ENCODE measurements at places on chromosomes 4 and X. TPM values are rescaled to one million over a fixed set of nuclear protein-coding genes. Genes with fewer than 3 reads are reported as not detected.
A peak's percentile ranks its signal among the peaks of the same experiment; 100 is the strongest.

- no peak for DNase-seq
Measured at GRCh38 chr4:38392223-38392855, 271.7 kb upstream of the KLF3 start.

- DNase-seq: peak; percentile 22
Measured at GRCh38 chrX:1853916-1854315, 239.1 kb downstream of the ASMT start.

GRCh38 chr4:35966566-35966965 is 277.7 kb downstream of the ARAP2 start:
- no peak for DNase-seq

- no peak for DNase-seq
Measured at GRCh38 chr4:157751631-157752030, 421.2 kb downstream of the GASK1B start.

DNA sequence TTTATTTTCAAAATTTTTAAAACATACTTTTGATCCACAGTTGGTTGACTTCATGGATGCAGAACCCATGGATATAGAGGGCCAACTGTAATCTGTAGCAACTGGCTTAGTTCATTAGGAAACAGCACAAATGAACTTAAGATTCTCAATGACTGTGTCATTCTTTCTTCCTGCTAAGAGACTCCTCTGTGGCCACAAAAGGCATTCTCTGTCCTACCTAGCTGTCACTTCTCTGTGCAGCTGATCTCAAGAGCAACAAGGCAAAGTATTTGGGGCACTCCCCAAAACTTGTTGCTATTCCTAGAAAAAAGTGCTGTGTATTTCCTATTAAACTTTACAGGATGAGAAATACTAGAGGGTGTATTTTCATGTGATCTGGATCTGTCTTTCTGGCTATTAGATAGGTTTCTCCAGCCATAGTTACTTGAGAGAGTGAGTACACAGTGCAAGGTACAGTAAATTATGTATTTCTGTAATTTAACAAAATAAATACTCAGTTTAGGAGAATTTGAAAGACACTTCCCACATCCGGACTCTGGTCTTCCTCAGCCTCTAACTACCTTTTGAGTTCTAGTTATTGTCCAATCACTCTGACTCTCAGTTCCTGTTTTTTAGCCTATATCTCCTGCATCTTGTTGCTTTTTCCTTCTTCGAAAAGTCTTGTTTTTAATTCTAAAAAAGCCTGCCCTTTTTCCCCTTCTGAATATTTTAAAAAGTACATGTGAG is 21.8 kb downstream of the TLR2 start:
- no peak for DNase-seq

GRCh38 chrX:38726612-38727011 is 74.6 kb upstream of the MID1IP1 start:
- DNase-seq: no peak

GRCh38 chr4:152427981-152428380 is 107.9 kb downstream of the FBXW7 start:
- DNase-seq: no peak

DNA sequence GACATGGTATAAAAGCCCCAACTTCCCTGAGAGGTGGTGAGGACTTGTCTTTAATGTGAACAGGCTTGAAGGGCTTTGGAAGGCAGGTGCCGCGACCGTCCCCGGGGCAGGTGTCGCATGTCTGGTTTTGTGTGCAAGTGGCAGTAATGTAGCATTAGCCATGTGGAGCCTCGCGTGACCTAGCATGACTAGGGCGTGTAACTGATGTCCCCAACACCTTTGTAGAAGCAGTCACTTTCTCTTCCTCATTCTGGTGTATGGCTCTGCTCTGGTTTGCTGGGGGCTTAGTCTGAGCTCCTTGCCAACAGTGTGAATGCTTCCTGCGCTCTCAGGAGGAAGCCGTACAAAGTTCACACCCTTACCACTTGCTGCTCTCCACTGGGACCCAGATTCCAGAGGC is 145.7 kb downstream of the AMMECR1 start:
- no peak for DNase-seq

DNA sequence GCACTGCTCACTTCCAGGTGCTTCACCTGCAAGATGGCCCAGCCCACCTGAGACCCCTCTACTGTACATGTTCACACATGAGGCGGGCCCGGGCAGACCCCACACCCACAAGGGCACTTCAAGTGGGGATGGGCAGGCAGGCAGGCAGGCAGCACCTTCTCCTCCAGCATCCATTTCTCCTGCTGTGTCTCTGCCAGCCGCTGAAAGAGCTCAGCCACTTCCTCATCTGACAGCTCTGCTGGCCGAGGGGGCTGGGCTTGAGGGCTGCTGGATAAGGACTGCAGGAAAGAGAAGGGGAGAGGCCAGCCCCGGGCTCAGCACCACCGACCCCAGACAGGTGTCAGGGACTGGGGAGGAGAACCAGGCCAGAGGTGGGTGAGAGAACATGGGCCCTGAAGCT is 4.4 kb upstream of the KCND1 start:
- no peak for DNase-seq

DNA sequence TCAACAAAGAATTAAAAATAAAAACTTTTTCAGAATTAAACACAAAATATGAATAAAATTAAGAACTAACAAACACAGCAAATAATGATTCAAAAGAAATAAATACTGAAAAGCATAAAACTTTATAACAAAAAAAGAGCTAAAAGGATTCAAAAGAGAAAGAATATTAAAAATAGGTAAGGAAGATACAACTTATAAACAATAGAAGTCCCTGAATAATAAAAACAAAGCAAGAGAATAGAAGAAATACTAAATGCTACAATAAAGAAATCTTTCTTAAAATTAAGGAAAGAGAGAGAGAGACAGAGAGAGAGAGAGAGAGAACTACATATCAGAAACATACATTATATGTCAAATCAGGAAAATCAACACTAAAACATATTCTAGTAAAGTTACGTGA is 619.9 kb upstream of the SLIT2 start:
- no peak for DNase-seq

- DNase-seq: no peak
Measured at GRCh38 chrX:71540801-71541200, 7.9 kb downstream of the OGT start.

DNA sequence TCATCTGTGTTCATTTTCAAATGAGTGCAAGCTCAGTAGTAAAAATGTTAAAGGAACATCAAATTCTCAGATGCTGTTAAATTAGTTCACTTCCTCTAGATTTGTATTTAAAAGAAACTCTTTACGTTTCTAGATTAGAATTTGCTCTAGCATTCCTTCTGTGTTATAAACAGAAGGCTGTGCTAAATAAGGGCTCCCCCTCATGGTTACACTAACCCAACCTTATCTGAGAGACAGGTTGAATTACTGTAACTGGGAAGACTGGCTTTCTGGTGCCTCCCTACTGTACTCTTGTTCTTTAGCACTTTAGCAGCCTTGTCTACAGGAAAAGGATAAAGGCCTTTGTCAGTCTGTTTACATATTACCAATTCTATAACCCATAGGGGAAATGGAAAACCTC is 56.8 kb downstream of the RXFP1 start:
- DNase-seq: peak; percentile 51

DNA sequence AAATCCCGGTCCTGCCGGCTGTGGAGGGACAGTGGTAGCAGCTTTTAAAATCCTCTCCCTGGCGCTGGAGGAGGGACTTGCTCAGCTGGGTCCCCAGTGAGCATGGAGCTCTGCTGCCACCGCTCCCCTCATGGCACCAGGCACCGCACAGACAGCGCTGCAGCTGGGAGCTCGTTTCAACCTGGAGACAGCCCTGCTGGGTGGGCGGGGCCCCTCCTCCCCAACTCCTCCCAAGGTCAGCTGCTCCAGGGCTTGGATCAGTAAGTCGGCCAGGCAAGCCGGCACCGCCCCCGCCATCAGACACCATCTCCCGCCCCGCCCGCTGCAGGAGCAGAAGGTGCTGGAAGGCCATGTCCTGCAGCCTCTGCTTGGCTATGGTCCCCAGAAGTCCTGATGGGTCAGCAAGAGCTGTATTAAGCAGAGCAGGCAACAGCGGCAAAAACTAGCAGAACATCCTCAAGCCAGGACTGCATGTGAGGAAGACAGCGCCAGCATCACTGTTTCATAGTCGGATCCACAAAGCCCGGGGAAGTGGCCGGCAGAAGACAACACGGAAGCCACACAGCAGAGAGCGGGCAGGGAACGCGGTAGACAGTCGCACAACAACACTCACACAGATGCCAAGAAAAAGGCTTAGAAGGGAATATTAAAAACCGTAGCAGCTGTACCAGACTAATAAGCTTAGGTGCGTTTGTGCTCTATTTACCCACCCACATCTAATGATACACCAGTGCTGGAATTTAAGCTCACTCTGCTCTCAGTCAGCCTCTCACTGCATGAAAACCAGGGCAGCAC is 16.2 kb downstream of the ZFYVE28 start:
- DNase-seq: peak; percentile 23

- no peak for DNase-seq
Measured at GRCh38 chr4:145440292-145441007, 41.2 kb upstream of the SMAD1 start.

- DNase-seq: no peak
Measured at GRCh38 chrX:26558719-26559386, 342.9 kb downstream of the MAGEB5 start.

- no peak for DNase-seq
Measured at GRCh38 chrX:84956304-84956703, 47.4 kb upstream of the APOOL start.

- DNase-seq: no peak
Measured at GRCh38 chr4:144715230-144715629, 69.3 kb downstream of the HHIP start.

- DNase-seq: no peak
Measured at GRCh38 chr4:127149086-127149485, 483.7 kb upstream of the INTU start.

- DNase-seq: no peak
Measured at GRCh38 chrX:3968749-3969148, 255.3 kb upstream of the PRKX start.

GRCh38 chr4:47915378-47915777 is 995 bp upstream of the NFXL1 start:
- no peak for DNase-seq

DNA sequence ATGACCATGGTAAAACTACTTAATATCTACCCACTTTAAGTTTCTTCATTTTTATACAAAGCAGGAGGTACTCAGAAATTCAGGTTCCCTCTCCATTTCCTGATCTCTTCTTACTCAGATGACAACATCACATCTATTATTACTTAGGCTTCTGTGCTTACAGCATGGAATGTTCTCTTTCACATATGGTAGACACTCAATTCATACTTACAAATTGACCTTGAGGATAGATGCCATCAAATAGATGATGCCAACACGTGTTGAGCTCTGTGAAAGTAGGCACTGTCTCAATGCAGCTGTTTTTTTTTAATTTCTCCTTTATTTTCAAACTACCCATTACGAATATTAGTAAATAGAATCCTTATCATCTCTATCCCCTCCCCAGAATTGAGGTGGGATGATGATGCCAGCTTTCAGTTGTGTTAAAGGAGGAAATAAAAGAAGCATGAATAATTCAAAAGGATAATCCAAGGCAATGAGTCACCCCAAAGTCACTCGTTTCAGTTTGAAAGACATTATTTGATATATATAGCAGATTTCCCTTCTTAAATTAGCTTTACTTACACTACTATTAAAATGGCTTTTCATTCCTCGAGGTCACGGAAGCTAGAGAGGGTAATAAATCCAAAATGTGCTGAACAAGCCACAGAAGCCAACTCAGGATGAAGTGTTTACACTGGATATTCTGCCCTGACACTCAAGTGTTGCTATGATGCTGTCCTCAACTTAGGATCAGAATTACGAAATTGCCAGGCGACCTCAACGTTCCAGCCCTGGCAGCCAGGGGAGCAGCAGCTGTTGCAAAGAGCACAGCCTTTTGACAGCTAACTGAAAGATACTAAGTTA is 124.2 kb upstream of the EOLA2 start:
- DNase-seq: peak; percentile 97

DNA sequence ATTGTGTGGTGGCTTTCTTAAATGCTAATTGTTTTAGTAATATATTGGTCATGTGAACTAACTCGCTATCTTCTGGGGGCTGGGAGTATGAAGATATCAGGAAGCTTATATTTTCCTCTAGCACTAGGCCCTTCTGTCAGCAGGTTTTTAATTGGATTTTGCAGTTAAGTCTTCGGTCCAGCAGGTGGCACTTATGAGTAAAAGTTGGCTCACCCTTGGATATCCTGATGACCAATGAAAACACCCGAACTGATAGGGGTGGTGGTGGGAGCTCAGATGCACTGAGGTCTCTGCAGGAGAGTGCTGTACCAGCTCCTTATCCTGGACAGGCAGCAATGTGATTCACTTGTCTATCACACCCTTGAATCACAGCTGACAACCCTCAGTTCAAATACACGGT is 1365.8 kb upstream of the DIAPH2 start:
- DNase-seq: no peak

DNA sequence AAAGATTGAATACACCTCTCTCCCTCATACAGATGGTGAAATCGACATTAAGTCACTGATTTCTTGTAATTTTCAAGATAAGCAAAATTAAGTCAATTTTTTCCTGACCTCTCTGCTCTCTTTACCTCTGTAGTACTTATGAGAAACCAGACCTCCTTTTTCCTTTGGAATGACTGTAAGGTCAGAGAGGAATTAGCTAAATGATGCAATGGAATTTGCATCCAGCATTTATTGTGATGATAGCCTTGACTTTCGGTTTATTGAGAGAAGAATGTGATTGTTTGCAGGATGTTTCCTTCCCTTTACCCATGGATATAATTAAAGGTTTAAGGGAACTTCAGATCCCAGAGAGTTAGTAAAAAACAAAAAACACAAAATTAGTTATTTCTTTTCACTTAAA is 22.4 kb downstream of the STK26 start:
- DNase-seq: no peak

DNA sequence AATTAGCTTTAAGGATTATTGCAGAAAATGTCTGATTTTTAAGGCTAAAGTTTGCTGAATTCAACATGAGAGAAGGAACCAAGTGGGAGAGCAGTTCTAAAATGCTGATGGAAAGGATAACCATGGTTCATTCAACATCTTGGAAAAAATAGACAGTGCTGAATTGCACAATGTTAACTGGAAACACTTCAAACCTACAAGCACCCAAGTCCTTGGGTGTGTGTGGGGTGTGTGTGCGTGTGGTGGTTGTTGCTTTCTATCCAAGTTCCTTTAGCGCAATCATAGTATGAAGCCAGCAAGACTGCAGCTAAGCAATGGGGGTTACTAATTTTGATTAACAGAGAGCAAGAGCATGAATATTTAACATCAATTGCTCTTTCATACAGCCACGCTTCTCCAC is 29.3 kb upstream of the SCOC start:
- DNase-seq: no peak

The CAPN6 gene
- not detected for total RNA-seq

The ABCE1 gene
- total RNA-seq: 112 TPM

The SMARCA1 gene
- total RNA-seq: 95.1 TPM

The MFAP3L gene
- 0.10 TPM for total RNA-seq

The PPARGC1A gene
- 3.6 TPM for total RNA-seq

The GPR82 gene
- total RNA-seq: not detected

The SPP1 gene
- 6.1 TPM for total RNA-seq

The TCEAL6 gene
- not detected for total RNA-seq

The PTPN13 gene
- 12.3 TPM for total RNA-seq

The GAGE2A gene
- not detected for total RNA-seq

The ZNF732 gene
- total RNA-seq: not detected

The PASD1 gene
- total RNA-seq: 0.27 TPM
